ENCODE measurements at places on chromosomes 3 and 15.
A peak's percentile ranks its signal among the peaks of the same experiment; 100 is the strongest.

DNA sequence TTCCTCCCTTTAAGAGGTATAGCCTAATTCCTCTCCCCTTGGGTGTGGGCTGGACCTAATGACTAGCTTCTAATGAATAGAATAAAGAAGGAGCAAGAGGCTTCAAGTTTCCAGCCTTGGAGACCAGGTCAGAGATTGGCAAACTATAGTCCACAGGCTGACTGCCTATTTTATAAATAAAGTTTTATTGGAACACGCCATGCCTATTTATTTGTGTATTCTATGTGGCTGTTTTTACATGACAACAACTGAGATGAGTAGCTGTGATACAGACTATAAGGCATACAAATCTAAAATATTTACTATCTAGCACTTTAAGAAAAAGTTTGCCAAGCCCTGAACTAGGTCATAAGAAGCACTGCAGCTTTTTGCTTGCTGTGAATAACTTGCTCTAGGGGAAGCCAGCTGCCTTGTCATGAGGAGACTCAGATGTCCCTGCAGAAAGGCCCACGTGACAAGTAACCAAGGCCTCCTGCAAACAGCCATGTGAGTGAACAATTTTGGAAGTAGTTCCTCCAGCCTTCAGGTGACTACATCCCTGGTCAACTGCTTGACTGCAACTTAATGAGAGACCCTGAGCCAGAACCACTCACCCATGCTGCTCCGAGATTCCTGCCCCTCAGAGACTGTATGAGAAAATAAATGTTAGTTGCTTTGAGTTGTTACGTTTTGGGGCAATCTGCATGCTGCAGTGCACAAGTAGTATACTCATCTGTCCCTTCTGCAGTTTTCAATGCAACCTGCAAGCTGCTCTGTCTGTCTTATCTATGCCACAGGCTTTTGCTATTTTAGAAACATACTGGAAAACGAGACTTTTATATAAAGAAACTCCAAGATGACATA is 21.1 kb upstream of the MAP3K13 start:
- DNase-seq, result no peak

GRCh38 chr3:40873476-40873875 is 325.8 kb upstream of the CTNNB1 start:
- DNase-seq, result no peak

DNA sequence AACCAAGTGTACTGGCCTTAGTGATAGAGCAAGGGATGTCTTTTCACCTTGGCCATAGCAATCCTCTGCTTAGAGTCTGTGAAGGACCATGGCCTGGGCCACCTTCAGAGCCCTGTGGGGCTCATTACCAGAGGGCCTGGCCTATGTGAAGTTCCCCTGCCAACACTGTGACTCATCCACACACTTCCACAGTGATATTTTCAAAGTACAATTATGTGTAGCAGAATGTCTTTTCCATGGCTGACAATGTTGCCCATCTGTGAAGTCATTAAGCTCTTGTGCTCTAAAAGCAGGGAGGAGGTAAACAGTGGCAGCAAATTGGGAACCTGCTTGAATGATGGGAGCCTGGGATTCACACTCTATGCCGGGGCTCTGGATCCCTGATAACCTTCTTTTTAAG is 12.2 kb upstream of the CACNA1D start:
- no peak for DNase-seq

GRCh38 chr3:95627697-95628096 is 1186.7 kb upstream of the EPHA6 start:
- DNase-seq, result no peak

DNA sequence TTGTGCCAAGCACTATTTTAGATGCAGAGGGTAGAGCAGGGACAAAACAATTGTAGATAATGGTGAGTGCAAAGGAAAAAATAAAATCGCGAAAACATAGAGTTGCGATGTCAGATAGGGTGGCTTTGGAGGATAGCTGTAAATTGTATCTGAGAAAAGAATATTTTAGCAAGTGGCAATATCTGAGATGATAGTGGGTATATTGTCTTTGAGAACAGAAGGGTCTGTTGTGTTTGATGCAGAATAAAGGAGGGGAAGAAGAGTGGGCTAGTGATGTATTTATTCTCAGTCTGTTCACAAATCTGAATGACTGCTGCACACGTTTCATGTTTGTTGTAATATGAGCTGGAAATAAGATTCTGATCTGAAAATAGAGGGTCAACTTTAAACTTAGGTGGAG is 396.8 kb downstream of the CADM2 start:
- no peak for DNase-seq

GRCh38 chr15:72690938-72691337 is 4.9 kb downstream of the BBS4 start:
- DNase-seq, result no peak

DNA sequence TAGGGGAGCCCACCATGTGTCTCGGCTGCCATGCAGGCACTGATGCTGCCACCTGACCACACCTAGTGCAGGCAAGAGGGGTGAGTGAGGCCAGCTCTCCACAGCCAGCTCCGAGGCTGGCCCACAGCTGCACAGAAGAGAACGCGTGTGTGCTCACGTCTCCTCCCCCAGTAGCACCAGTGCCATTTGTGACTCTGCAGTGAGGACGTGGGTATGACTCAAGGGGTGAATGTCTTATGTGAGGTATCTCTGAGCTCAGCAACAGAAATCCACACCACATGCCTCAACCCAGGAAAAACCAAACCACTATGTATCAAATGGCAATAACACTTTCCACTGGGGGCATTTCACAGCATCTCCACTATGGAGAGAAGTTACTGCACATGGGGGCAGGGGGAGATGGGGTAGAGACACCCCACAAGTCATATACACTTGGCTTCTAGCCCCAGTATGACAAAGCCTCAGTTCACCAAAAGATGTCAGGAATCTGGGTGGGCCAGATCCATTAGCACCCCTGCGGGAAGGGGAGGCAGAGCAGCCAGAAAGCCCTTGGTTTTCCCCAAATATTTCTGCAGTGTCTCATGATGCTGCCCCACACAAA is 87.6 kb downstream of the LRIG1 start:
- DNase-seq, result no peak

GRCh38 chr15:73081321-73081958 is 29.2 kb downstream of the NEO1 start:
- DNase-seq, result peak; percentile 58

- no peak for DNase-seq
These were observed 61.9 kb downstream of the VGLL3 start for GRCh38 chr3:86929046-86929445.

GRCh38 chr15:83692746-83693581 is 39.0 kb downstream of the ADAMTSL3 start:
- no peak for DNase-seq

- DNase-seq, result peak; percentile 72
These were observed 5.8 kb upstream of the DIS3L start for GRCh38 chr15:66287461-66288057.

- DNase-seq, result no peak
These were observed 487.2 kb upstream of the ROBO2 start for GRCh38 chr3:76552653-76553052.

GRCh38 chr15:79002581-79002980 is 57.7 kb upstream of the CTSH start:
- no peak for DNase-seq

GRCh38 chr3:128879125-128879969 is at the start of gene ACAD9:
Gene ACAD9, plus strand, starts transcription at chr3:128879620. Its CDS starts 72 bp downstream, at chr3:128879692.
- peak; percentile 99 for DNase-seq

DNA sequence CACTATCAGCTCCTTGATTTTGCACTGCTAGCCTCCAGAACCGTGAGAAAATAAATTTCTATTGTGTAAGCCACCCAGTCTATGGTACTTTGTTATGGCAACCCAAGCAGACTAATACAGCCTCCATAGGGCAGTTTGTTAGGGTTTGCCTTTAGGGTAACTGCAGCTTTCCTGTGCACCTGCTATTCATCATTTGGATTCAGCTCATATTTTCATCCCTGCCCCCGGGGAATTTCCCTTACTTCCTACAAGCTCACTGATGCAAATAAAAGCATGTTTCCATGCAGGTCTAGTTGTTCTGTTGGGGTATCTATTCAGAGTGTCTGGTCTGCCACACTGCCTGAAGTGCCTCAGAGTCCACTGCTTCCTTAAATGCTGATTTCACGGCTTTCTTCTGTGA is 48.6 kb upstream of the ATOSA start:
- peak; percentile 38 for DNase-seq

DNA sequence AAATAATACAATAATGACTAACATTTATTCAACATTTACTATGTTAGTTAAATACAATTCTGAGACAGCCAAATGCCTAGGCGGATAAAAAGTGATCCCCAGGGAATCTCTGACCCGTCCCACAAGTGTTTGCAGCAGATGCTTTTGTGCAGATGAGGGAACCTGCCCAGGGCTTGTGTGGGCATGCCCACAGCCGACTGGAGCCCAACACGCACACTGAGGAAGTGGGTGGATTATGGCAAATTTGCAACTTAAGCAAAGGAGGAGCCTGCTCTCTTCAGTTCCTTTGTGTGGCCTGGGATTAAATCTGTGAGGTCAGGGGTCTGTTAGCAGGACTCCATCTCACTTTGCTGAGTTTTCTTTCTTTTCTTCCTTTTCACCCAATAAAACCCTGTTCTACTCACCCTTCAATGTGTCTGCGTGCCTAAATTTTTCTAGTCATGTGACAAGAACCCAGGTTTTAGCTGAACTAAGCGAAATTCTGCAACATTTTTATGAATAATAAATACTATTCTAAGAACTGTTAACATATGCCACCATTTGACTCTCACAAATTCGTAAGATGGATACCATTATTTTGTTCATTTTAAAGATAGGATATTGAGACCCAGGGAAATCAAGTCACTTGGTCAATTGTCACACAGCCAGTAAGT is 13.9 kb upstream of the RTP1 start:
- DNase-seq, result no peak

- DNase-seq, result peak; percentile 24
These were observed 25.6 kb upstream of the NLGN1 start for GRCh38 chr3:173371848-173372487.

DNA sequence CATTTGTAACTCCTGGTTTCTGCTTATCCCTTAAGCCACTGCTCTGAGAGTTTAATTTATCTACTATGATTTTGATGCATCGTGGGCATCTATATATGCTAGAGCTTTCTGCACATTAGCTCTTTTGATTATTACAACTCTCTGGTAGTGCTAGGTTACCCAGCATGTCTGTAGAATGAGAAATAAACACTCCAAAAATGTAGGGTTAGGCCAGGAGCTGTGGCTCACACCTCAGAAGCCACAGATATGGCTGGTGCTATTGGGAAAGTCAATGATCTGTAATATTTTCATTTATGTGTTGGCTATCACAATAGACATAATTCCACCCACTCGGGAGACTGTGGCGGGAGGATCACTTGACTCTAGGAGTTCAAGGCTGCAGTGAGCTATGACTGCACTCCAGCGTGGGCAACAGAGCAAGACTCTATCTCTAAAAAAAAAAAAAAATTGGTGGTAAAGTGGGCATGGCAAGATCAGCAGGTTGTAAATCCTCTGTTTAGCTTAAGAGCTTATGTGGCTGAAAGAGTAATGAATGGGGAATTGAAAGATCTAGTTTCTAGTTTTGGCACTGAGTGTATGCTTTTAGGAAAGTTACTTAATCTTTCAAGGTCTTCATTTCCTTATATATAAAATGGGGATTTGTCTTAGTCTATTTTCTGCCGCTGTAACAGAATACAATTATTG is 6.3 kb downstream of the TIGIT start:
- no peak for DNase-seq

Data from retina (tissue), 1 donor.